ENCODE measurements at places on chromosomes 1 and 21.

DNA sequence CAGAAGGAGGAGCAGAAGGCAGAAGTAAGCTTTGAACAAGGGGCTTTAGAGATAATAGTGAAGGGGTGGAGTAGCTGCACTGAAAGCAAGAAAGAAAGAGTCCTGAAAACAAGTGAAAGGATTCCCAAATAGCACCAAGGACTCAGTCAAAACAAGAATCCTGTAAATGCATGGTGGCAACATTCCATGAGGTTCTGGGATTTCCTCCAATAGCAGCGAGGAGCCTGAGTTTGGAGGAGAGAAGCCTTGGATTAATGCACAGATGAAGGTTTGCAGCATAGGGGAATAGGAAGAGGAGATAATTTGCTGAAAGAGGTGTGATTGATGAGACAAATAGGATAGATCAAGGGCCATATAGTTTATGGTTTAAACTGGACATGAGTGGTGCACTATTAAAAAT lies 10.9 kb downstream of the KRTAP22-2 start:
- no peak for DNase-seq

DNA sequence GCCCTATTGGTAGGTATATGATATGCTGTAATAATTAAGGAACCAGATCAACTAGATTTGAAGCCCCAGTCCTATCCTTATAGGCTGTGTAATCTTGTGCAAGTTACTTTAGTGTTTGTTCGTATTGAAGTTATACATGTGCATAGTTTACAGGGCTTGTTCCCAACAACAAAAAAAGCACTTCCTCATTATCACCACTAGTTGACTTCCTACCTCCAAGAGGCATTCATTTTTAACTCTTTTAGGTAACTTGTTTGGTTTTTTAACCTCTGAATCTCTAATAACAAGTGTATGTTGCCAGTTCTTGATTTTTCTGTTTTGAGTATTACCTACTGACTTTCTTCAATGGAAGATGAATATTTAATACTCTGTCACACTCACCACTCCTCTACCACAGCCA lies 71.9 kb downstream of the ST3GAL3 start:
- no peak for DNase-seq

DNA sequence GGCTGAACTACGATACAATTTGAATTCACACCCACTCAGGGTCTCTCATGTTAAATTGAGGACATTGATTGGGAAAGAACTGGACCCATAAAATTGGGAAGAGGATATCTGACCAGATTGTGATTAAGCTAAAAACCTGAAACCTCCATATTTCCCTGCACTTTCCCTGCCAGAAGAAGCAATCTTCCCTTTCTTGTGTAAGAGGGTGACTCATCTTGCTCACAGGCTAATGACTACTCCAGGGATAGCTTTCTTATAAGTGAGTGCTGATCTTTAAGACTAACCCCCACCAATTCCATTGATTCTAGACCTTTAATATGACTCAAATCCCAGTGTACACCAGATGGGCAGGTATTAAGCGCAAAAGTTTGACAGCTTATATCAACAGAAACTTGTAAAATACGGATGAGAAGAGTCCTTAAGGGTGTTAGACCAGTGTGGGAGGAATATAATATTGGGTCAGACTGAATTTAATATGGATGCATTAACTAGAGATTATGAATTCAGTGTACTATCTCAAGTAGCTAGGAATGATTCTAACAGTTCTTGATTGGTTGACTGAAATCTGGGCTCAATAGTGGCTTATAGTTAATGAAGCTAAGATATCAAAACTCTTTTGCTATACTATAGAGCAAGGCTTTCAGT lies 12.1 kb upstream of the SGIP1 start:
- DNase-seq = no peak

DNA sequence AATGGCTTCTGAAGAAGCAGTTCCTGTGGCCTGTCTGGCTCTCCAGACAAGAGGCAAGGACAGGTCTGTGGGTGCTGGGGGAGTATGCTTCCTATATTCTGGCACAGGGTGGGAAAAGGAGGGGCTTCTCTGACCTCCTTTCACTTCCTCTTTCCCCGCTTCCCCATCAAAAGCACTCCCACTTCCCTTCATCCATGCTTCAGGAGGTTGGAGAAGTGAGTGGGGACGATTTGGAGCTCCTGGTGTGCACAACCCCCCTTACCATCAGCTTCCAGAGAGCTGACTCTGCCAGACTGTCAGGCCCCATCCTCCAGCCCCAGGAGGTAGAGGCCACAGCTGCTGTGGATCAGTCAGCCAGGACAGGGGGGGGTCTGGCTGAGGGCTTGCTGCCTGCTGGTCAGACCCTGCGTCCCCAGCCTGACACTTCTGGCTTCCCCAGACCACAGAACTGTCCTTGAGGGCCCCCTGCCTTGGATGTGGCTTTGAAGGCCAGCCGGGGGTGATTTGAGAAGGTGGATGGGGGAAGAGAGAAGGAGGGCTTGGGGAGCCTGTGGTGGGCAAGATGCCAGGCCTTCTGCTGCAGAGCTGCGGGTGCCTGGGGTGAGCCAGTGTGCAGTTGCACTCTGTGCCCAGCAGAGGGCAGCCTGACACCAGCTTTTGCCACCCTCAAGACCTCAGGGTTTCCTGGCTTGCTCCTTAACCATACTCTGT lies 21.5 kb upstream of the TMEM222 start:
- DNase-seq = peak; percentile 83

- peak; percentile 15 for DNase-seq
These were observed 20.7 kb downstream of the MIS18A start for GRCh38 chr21:32257962-32258785.

- DNase-seq = no peak
These were observed 17.4 kb downstream of the TNFRSF1B start for GRCh38 chr1:12184008-12184681.

GRCh38 chr1:160880216-160880615 lies 4.8 kb downstream of the ITLN1 start:
- DNase-seq = no peak

DNA sequence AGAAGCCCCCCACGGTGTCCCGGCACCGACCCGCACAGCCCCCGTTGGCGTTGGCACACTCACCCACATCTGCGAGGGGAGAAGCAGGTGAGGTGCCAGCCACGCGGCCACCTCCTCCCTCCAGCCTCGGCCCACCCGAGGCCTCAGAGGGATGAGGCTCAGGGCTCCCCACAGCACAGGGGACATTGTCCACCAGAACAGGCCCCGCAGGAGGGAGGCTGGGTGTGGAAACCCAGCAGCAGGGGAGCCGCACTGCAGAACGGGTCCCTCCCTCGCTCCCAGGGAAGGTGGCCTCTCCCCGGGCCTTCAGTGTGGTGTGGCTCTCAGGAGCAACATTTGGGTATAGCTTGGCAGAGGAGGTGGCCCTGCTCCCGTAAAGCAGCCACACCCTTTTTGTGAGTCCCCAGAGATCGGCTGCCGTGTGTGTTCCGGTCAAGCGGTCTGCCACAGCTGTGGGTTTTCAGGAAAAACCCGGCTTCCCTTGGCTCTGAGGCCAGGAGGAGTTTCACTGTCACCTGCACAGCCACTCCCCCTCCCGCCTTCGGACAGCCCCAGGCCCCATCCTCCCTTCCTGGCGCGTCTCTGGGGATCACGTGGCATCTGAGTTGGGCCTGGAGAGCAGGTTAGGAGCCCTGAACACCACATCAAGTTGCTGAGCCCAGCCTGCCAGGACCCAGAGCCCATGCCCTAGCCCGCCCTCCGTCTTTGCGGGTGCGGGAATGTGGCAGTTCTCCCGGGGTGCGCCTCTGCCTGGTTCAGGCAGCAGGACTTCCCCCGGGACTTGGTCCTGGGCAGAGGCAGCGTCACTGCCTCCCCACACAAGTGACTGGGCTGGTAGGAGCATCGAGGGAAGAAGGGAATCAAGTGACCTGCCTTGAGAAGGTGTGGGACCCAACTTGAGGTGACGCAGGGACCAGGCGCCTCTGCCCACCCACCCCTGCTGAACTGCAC lies 64.0 kb downstream of the MEGF6 start:
- no peak for DNase-seq
